ENCODE measurements at places on chromosomes 4 and X.

GRCh38 chrX:119478504-119478903 lies 10.3 kb downstream of the SLC25A5 start:
- DNase-seq: no peak

- DNase-seq: no peak
Measured at GRCh38 chrX:153600032-153600373, 1.1 kb upstream of the CCNQ start.

DNA sequence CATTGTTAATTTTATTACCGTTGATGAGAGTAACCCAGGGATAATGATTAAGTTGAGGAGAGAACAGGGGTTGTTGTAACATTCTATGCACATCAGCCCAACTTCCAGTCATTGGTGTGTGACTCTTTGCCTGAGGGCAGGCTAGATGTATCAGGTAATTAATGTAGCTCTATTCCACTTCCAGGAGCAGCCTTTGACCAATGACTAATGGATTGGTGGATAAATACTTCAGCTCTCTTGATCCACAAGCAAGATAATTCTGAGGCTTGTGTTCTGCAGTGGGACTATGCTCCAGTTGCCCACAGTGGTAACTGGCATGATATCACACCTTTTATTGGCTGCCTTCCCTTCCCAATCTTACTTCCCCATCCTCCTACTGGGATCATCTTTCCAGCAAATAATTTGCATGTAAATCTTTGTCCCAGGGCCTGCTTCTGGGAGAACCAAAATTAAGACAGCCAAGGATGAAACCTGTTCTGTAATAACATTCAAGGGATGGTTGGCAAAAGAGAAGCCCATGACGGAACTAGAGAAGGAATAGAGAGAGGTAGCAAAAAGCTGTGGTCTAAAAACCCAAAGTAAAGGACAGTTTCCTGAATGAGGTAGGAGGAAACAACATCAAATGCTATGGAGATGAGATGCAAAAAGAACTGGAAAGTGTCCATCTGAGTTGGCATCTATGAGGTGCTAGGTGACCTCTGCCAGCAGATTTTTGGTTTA lies 241.4 kb upstream of the RPS6KA3 start:
- no peak for DNase-seq

- DNase-seq: no peak
Measured at GRCh38 chrX:70042399-70043371, 7.1 kb downstream of the AWAT2 start.

GRCh38 chr4:139785356-139785755 lies 119.7 kb downstream of the MGST2 start:
- DNase-seq: no peak

GRCh38 chr4:10225096-10225495 lies 108.5 kb upstream of the WDR1 start:
- no peak for DNase-seq

- DNase-seq: peak; percentile 1
Measured at GRCh38 chr4:158540125-158540907, 18.6 kb downstream of the RXFP1 start.

DNA sequence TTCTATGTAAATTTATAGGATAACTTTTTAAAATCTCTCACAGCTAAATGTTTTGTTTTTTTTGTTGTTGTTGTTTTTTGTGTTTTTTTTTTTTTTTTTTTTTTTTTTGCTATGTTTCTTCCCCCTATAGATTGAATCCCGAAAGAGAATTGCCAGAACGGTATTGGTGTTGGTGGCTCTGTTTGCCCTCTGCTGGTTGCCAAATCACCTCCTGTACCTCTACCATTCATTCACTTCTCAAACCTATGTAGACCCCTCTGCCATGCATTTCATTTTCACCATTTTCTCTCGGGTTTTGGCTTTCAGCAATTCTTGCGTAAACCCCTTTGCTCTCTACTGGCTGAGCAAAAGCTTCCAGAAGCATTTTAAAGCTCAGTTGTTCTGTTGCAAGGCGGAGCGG lies 4.1 kb downstream of the BRS3 start:
- no peak for DNase-seq

DNA sequence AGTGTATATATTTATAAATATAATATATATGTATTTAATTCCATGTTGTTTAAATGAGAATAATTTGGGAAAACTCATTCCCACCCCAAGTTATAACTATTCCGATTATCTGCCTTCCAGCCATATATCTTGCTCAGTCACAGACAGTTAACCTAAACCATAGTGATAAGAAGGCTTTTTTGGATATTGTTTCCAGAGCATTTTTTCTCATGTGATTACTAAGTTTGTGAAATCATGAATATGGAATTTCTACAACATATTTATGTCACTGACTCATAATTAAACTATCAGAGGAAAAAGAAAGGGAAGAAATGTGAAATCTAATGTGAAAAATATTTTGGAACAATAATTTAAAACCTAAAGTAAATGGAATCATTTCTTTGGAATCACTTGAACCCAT lies 1163.5 kb upstream of the PABPC4L start:
- DNase-seq: peak; percentile 76

GRCh38 chr4:29390921-29391320 lies 1329.2 kb upstream of the PCDH7 start:
- no peak for DNase-seq

- no peak for DNase-seq
Measured at GRCh38 chr4:43903456-43903855, 545.2 kb downstream of the KCTD8 start.

DNA sequence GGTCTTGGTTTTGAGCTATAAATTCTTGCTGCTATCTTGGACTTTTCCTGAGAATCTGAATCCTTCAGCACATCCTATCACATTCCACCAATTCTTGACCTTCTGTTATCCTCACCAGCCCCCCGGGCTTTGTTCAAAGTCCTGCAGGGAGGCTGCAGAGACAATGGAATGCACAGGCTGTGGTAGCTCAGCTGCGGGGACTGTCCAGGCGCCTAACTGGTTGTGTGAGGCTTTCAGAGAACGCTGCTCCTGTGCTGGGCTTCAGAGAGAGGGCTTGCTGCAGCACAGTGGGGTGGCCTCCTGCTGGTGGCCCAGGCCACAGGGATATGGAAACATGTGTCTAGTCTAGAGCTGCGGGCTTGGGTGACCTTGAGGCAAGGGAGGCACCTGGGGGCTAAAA lies 196.3 kb upstream of the GATB start:
- no peak for DNase-seq

DNA sequence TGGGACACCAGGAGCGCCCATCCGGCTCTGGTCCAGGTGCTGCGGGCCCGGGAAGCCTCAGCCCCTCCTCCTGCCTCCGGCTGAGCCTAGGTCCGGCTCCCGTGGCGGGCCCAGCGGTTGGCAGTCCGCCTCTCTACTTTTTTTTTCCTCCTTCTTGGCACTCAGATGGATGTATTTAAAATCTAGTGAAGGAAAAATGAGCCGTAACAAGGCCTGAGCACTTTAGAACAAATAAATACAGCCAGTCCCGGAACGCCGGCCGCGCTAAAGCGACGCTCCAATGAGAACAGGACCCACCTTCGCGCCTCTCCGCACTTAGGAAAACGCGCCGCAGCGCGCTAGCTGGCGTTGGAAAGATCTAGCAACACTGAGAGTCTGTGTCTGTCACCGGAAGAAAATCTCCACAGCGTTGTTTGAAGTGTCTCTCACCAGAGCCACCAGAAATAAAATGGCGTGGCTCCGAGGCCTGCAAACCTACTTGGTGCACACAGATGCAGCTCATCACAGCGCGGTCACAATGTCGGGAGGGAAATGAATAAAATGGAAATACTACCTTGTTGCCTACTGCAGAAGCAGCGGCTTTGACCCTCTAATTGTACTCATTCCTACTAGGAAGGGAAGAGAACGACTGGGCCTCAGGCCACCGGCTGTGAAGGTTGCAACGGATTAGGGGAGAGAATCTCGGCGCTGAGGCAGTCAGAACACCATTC lies 4.7 kb downstream of the NEUROG2 start:
- no peak for DNase-seq

DNA sequence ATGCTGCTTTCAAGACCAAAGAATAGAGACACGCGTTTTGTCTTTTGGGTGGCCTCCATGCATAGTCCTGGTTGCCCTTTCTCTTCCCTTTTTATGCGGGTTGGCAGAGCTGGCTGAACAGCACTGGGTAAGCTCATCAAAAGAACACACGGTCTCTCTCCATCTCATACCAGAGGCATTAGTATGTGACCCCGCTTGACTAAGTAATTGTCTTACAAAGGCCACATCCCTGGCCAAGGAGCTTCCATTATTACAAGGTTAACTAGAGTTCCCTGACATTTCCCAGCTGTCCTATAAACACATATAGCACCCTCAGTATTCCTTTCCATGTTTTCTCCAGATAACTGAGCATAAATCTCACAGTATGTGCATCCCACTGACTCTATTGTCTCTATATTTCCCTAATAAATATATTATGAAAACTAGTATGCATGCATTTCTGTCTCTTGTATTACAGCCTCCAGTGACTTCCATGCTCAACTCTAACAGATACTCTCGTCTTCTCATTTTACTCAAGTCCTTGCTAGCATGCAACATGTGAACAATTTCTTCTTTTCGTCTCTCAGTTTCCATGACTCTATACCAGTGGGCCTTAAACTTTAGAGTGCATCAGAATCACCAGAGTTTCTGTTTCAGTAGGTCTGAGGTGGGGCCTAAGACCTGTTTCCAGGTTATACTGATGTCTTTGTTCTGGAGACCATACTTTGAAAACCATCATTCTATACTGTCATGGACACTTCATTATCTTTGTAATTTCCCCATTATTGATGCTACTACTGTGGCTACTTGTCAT lies 247.7 kb upstream of the ARSJ start:
- no peak for DNase-seq

Measured in amniotic epithelial cell (primary cell).